Stimulated activated CD4-positive, alpha-beta T cell treated with anti-CD3 and anti-CD28 coated beads, Interleukin-2, amount 100 ng/mL, for 24 hours (primary cell): ENCODE measurements at places on chromosomes 7 and 10.

DNA sequence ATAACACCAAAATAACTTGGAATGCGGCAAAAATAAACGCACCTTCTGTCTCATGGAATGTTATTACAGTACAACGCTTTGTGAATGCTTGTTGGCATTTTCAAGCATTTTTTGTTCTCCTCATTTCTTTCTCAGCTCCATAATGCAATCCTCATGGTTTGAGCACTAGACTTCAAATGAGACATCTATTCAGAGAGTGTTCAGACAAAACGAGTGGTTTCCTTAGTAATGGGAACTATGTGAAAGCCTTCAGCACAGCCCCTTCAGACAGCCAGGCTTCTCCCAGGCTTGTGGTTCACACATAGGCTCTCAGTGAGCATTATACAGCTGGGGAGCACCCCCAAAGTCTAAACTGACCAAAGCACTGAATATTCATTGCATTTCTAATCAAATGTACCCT is 8.6 kb upstream of the LRRN3 start:
- DNase-seq, result no peak

DNA sequence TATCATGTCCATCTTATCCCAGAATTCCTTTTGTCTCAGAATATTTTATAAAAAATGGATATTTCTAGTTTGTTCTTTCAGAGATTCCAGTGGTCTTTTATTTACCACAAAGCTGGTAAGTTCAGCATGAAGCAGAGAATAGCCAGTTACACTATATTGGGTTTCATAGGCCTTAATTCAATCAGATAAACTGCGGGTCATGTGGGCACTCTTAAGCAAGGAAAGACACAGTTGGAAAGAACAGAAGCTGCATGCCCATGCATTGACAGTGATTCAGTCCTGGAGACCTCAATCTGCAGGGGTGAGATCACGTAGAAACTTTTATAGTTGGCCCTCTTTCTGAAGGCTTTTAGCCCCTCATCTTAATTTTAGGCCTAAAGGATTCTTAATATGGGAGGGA is 281.3 kb upstream of the IGFBP3 start:
- DNase-seq, result no peak

DNA sequence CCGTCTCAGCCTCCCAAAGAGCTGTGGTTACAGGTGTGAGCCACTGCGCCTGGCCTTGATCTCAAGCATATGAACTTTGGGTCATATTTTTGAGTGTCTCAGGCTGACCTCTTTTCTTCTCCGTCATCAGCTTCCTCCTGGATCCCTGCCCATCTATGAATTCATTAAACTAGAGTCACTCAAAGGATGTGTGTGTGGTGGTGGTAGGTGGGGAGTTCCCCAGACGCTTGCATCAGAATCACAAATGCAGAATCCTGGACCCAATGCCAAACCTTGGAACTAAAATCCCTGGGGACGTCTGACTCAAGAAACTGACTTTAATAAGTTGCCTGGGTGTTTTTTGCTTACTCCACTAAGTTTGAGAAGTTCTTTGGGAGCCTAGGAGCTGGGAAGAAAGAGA is 6.7 kb upstream of the CREB5 start:
- DNase-seq, result peak; percentile 6

- no peak for DNase-seq
These were observed 309.7 kb downstream of the TYW1 start for GRCh38 chr7:67306331-67306730.

GRCh38 chr10:93315246-93315645 is 166.9 kb downstream of the MYOF start:
- DNase-seq, result no peak

- DNase-seq, result no peak
These were observed 9.9 kb downstream of the CNPY1 start for GRCh38 chr7:155536451-155536850.

DNA sequence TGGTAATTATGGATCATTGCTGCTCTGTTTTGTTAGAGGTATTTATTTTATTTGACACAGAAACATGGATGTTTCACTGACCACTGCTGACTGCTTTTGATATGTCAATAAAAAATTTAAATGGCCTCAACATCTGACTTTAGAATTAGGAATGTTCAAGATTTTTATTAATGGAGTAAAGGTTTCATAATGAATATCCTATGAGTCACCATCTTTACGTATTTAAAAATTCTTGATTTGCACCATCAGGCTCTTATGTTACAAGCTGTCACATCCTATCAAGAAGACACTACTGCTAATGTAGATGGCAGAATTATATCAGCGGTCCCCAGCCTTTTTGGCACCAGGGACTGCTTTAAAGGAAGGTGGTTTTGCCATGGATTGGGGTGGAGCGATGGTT is 578.7 kb upstream of the NRP1 start:
- no peak for DNase-seq

DNA sequence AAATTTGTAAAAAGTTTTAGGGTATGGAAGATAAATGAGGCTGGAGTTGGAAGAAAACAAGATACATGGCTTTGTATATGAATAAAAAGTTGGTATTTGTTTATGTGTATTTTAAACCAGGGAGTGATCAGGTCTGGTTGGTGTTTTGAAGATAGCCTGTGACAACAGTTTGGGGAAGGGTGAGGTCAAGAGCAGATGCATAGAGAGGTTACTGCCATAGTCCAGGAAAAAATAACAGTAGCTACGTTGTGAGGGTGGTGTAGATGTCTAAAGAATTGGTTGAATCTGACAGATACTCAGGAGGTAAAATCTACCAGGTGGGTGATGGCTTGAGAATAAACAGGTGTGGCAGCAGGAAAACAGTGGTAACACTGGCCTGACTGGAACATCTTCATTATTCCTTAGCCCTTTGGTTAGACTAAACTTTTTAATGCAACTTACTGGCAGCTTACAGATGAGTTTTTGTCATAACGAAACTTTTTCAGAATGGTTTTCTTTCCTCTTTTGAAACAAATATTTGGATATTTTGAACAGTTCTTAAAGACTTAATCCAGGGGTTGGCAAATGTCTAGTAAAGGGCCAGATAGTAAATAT is 25.5 kb downstream of the ZNRF2 start:
- DNase-seq, result no peak
